ENCODE measurements at places on chromosomes 3 and 15.

DNA sequence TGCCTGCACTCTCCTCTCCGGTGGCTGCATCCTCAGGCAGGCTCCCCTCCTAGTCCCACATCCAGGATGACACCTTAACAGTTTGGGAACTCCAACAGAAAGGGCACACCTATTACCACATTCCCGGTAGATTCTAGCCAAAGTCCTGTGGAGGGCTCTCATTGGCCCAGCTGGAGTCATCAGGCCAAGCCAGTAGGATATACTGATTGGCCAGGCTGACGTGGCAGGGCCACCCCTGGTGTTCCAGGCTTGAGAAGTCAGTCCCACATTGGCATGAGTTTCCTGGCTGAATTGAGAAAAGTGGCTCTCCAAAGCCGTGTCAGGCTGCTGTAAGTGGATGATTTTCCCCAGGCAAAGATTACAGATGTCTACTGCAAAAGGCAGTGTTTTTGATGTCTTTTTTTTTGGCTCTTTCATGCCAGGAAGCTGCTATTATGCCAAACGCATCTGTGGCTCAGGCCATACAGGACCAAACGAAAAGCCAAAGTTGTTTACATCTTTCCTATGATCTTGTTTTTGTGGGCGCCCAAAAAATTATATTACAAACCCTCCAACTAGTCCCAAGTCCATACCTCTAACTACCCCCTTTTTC, 6.6 kb upstream of the BLM start:
- no peak for DNase-seq

- no peak for DNase-seq
These were observed 24.5 kb upstream of the TRAK1 start for GRCh38 chr3:42066516-42067181.

DNA sequence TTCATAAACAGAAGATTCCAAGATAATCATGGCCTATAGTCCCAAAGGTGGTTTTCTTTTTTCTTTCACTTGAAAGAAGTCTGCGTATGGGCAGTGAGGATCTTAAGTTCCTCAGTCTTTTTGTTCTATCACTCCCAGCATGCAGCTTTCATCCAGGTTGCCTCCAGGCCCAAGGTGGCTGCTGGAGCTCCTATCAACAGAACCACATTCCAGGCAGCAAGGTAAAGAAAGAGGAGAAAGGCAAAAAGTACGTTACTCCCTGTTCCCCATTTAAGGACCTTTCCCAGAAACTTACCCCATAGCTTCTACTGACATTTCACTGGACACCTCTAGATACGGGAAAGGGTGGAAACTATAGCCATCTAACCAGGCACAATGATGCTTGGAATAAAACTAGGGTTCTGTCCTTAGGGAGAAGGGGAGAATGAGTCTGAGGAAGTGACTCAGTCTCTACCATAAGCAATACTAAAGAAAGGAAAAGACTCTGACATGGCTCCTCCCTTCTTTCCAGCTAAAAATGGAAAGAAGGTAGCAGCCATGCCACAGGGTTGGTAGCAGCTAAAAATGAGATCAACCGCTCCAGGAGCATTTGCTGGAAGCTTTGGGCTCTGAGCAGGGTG, 313.9 kb upstream of the NR2E3 start:
- no peak for DNase-seq

GRCh38 chr3:150005243-150006112, 34.8 kb upstream of the PFN2 start:
- DNase-seq, result no peak

GRCh38 chr3:124986192-124987143, 51.9 kb upstream of the MUC13 start:
- no peak for DNase-seq

- DNase-seq, result no peak
These were observed 188.7 kb downstream of the NSUN3 start for GRCh38 chr3:94251566-94251965.

DNA sequence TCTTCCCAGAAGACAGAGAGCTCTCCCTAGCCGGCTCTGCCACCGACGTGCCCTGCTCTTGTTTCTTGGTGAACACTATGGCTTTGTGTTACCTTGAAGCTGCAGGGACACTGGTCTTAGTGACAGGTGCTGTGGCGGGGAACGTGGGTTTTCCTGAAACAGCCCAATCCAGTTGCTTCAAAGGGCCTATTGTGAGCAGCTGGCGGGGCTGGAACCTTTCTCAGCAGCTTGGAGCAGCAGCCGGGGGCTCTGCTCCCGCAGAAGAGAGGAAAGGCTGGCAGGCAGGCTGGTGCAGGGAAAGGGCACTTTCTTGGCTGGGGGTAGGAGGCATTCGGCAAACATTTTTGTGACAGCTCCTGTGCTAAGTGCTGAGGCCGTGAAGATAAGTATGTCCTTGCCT, 12.8 kb downstream of the MYZAP start:
- DNase-seq, result no peak

DNA sequence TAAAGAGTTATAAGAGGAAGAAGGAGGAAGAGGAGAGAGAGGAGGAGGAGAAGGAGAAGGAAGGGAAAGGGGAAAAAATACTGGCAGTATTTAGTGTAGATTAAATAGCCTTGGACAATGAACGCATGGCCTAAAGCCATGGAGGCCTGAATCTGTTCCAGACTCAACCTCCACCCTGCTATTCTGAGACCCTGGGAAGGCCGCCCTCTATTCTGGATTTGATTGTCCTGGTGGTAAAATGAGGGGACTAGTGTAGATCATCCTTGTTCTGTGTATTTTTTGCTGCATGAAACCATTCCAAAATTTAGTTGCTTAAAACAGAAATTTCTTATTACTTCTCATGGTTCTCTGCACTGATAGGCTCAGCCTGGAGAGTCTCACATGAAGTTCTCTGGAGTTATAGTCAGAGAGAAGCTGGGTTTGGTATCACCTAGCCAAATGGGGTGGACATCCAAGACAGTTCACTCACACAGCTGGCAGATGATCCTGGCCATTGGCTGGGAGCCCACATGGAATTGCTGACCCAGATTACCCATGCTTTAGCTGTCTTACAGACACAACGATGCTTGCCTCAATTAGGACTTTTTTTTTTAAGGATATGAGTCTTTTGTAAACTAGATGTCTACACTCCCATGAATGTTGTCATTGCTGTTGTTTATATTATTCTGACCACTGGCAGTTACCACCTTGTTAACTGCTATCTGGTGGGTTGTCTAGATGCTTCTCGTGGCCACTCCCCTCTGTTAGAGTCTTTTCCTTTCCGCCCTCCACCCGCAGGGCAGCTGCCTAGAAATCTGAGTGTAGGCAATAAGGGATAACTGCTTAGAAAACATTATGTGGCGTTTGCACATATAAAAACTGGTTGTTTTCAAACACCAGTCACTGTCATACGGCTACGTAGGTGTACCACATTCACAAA, 149.9 kb downstream of the SST start:
- DNase-seq, result no peak
